Stimulated activated CD4-positive, alpha-beta T cell treated with anti-CD3 and anti-CD28 coated beads, Interleukin-4, amount 100 ng/mL, for 1 hour (primary cell): ENCODE measurements at places on chromosomes 12 and 14.

DNA sequence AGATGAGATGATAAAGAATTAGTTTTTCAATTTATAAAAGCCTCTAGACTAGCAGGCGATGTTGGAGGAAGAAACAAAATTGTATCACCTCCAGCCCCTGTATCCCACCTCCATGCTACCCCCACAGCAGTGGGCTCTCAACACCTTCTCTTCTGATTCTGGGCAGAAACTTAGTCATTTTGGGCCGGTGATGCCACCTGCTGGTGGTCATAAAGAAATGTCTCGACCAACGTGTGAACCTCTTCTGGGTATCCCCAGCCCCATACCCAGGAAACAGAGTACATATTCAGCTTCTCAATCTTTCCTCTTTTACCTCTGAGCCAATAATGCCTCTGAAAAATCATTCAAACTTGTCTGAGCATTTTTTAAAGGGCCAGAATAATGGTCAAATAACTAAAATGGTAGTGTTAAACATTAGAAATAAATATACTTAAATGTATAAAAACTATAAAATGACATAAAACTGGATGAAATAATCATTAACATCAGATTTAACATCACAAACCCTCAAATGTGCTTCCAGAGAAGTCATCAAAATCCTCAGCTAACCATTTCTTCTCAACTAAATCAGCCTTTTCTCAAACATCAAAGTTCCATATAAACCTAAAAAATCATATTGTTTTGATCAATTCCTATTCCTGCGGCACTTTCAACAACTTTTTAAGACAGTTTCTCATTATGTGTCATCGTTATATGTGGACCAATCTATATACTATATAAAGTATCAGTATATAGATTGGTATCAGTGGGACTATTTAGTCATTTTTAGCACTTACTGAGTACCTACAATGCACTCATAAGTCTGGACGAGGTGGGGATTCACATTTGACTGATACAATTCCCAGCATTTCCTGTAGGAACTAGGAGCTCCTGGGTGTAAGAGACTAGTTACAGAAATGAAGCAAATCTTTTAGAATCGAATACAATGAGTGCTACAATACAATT lies 69.4 kb downstream of the ATXN2 start:
- peak; percentile 60 for DNase-seq

GRCh38 chr14:45252366-45253069 lies 484 bp downstream of the MIS18BP1 start:
- peak; percentile 3 for DNase-seq

DNA sequence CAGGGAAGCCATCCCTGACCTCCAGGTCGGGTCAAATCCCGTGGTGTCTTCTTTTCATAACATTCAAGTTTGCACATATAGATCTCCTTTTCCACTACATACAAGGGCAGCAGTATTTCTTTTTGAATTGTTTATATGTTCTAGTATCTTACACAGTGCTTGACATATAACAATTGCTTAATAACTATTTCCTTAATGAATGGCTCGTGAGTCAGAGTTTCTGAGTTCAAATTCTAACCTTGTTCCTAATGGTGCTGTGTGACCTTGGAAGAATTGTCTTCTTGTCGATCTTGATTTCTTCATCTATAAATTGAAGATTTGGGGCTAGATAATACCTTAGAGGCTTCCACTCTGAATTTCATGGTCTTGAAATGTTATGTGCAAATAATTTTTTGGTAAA lies 57.2 kb upstream of the PELI2 start:
- no peak for DNase-seq

- no peak for DNase-seq
These were observed 183.4 kb upstream of the PPFIA2 start for GRCh38 chr12:81942594-81942993.

DNA sequence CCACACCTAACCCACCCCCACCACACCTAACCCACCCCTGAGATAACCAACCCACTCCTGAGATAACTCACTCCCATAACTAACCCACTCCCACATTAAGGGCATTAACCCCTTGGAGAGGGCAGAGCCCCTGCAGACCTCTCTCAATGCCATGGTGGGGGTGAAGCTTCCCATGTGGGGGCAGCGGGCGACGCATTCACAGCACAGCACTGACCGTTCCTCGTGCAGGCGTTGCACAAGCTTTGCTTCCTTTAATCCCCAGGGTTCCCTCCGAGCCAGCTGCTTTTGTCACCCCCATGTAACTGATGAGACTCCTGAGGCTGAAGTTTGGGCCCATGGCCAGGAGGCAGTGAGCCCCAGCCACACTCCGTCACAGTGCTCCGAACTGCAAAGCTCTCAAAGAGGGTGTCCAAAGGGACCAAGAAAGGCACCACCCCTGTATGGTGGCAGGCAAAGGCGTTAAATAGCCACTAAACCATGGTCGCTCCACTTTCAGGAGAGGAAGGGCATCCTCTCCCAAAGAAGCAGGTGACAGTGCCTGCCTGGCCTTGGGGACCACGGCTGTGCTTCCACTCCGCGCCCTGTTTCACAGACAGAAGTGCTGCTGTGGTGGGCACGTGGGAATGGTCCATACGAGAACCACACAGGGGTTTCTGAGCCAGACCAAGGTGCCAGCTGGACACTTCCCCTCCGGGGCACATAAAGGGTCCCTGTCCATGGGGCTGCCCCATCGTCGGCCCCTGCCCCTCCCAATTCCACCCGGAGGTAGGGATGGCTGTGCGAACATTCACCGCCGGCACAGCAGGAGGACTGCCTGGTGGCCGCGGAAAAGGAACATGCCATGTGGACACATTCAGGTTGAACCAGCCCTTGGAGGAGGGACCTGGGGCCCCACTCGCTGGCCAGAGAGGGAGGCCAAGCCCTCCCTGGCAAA lies 28.3 kb downstream of the GALNT9 start:
- no peak for DNase-seq

GRCh38 chr12:119674560-119674959 lies 6.6 kb downstream of the PRKAB1 start:
- DNase-seq = no peak

DNA sequence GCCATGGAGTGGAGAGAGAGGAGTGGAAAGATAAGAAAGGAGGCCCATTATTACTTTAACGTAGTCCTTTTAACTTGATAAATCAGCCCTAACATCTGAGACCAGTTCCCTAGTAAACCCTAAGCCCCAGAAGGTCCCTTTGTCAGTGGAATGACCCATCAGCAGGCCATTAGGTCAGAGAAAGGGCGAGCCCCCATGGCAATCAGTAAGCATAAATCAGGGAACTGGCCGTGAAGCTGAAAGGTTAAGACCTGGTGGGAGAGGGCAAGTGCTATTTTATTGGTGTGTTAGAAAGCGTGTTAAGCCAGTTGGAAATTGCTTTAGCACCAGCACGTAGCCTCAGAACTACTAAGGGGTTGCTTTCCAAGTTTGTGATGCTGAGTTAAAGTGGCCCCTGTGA lies 708.0 kb downstream of the BCL11B start:
- DNase-seq = no peak

- no peak for DNase-seq
These were observed 71.3 kb downstream of the TSPAN9 start for GRCh38 chr12:3148366-3149000.

DNA sequence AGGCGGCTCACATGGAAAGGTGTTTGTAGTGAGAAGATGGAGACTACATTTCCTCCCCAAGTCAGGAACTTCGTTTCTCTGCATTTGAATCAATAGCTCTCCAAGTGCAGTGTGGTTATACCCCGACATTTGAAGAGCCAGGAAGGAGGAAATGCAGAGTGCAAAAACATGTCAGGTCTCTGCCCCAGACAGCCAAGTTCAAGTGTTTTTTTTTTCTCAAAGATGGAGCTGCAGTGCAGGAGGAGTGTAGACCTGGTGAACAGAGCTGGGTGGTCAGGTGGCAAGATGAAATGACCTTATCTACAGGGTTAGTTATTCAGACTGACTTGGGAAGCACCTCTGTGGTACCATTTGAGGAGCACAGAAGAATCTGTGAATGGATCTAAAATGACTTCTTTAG lies 21.3 kb downstream of the MLXIP start:
- no peak for DNase-seq

- DNase-seq = no peak
These were observed 6.0 kb upstream of the SDSL start for GRCh38 chr12:113416091-113416754.
